Ovary (tissue), 10 donors: ENCODE measurements at places on chromosomes 13 and 19. TPM values are rescaled to one million over a fixed set of nuclear protein-coding genes. Genes with fewer than 3 reads are reported as not detected.

- H3K27ac ChIP-seq = no peak overlapping the region
- no peaks in the 10 kb centered on the region for H3K36me3 ChIP-seq
- H3K4me3 ChIP-seq = no peak overlapping the region
These were observed 1244.5 kb downstream of the PCDH9 start for GRCh38 chr13:65985612-65986011.

GRCh38 chr19:1282588-1283206 is 3.0 kb upstream of the EFNA2 start:
- H3K27ac ChIP-seq = no peak overlapping the region
- H3K4me3 ChIP-seq = no peak overlapping the region
- no peak for DNase-seq
- peaks cover 4% of the 10 kb centered on the region for H3K27me3 ChIP-seq

Gene CGB5
- total RNA-seq = not detected

DNA sequence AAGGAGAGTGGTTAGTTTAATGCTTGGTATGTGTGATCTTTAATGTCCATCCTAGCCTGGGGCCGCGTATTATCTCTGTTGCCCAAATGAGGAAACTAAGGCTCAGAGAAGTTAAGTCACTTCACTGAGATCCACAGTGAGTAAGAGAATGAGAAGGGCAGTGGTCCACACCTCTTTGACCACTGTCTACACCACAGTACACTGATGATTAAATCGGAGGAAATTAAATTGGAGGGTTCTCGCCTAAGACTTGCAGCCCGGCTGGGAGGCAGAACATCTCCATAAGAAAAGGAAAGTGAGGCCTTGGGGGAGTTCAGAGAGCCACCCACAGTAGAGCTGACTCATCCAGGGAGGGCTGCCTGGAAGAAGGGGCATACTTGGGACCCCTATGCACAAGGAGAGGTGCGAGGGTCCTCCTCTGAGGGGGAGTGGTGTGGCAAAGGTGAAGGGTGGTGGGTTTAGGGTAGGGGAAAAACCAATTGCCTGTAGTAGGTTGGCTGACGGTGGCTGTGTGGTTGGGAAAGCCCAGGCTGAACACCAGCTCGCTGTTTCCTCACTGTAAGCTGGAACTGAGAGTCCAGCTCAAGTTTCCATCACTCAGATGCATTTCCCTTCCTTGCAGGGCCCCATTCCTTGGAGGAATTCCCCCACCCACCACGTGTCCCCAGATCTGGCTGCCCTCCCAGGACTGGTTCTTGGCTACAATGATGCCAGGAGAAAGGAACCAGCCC is 15.0 kb upstream of the DHRS12 start:
- no peak overlapping the region for H3K4me3 ChIP-seq
- H3K4me1 ChIP-seq = no peaks in the 10 kb centered on the region

GRCh38 chr13:95833126-95833525 is 156.2 kb downstream of the DNAJC3 start:
- no peaks in the 10 kb centered on the region for H3K36me3 ChIP-seq
- H3K27ac ChIP-seq = no peak overlapping the region
- no peaks in the 10 kb centered on the region for H3K27me3 ChIP-seq
- no peak for DNase-seq

Gene DENND1C
- total RNA-seq = 0.72 TPM

GRCh38 chr19:52626915-52627314 is 11.2 kb downstream of the ZNF83 start:
- H3K36me3 ChIP-seq = no peaks in the 10 kb centered on the region
- no peak for DNase-seq
- no peak overlapping the region for H3K4me3 ChIP-seq
- no peaks in the 10 kb centered on the region for H3K4me1 ChIP-seq
- no peak overlapping the region for H3K27ac ChIP-seq

- H3K27me3 ChIP-seq = no peaks in the 10 kb centered on the region
- H3K36me3 ChIP-seq = no peaks in the 10 kb centered on the region
- no peak overlapping the region for H3K27ac ChIP-seq
- no peak for DNase-seq
These were observed 10.0 kb downstream of the CAMSAP3 start for GRCh38 chr19:7605490-7606222.

- H3K36me3 ChIP-seq = no peaks in the 10 kb centered on the region
- DNase-seq = no peak
- no peak overlapping the region for H3K27ac ChIP-seq
These were observed 11.2 kb downstream of the KDM4B start for GRCh38 chr19:4980067-4980466.

DNA sequence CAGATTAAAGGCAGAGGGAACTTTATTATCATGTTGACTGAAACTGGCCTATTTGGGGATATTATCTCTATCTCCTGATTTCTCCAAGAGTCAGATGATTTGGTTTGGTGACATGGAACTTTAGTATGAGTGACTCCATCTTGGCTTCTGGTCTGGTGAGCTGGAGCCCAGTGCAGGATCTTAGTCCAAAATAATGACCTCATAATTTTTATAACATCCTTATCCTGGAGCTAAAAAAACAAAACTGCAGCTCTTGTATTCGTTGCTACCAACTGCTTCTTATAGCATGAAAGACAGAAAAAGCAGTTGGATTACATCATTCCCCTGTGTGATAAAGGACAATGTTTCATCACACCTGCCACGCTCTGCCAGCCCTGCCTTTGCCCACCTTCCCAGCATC is 39.3 kb upstream of the RNF17 start:
- DNase-seq = no peak
- H3K27me3 ChIP-seq = no peaks in the 10 kb centered on the region
- no peak overlapping the region for H3K27ac ChIP-seq
- H3K4me1 ChIP-seq = no peaks in the 10 kb centered on the region
- no peak overlapping the region for H3K4me3 ChIP-seq

DNA sequence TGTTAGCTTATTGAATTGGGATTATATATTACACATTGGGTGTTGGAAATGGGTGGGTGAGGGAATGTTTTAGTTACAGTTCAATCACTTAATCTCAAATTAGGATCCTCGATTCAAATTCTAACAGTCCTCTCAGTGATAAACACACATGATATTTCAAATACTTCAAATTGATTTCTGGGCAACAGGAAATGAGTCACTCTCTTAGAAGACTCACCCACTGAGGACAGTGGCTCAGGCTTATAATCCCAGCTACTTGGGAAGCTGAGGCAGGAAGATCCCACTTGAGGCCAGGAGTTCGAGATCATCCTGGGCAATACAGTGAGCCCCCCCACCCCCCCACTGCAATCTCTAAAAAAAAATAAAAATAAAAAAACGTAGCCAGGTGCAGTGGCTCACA is 435.3 kb downstream of the KLF12 start:
- no peaks in the 10 kb centered on the region for H3K27me3 ChIP-seq
- H3K27ac ChIP-seq = no peak overlapping the region
- no peak for DNase-seq

Gene NKPD1
- total RNA-seq = 0.17 TPM

Gene FREM2
- total RNA-seq = 0.70 TPM

Gene MYO16
- total RNA-seq = 0.15 TPM

DNA sequence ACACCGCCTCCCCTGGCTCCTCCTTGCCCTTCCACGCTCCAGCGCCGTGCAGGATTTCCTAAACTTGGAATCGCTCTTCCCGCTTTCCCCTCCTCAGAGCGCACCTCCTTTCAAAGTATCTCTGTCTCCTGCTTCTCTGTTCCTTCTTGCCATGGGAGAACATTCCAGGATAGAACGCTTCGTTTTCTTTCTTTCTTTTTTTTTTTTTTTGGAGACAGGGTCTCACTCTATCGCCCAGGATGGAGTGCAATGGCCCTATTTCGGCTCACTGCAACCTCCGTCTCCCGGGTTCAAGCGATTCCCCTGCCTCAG is 574 bp upstream of the XPO4 start:
- no peak for DNase-seq
- no peaks in the 10 kb centered on the region for H3K36me3 ChIP-seq
- H3K27ac ChIP-seq = peak overlapping the region; percentile 87

Gene DCT
- total RNA-seq = 0.92 TPM

- DNase-seq = no peak
- H3K36me3 ChIP-seq = no peaks in the 10 kb centered on the region
- H3K27ac ChIP-seq = no peak overlapping the region
- no peaks in the 10 kb centered on the region for H3K27me3 ChIP-seq
These were observed 15.5 kb downstream of the GGACT start for GRCh38 chr13:100573121-100573520.

DNA sequence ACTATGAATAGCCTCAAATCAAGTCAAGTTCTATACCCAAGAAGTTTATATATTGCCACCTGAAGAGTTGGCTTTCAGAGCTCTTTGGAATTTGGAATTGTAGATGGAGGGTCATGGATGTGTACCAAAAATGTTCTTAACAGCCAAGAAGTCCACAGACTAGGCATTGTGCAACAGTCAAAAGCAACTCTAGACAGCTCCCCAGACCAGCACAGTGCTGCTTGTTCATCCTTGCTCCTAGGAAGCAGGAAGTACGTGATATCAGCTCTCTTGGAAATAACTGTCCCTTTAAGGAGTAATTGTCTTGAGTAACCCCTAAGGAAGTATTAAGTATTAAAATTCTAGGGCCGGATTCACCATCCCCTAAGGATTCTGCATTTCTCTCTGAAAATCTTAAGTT is 30.7 kb upstream of the IL17D start:
- H3K36me3 ChIP-seq = no peaks in the 10 kb centered on the region
- no peak overlapping the region for H3K4me3 ChIP-seq
- no peaks in the 10 kb centered on the region for H3K27me3 ChIP-seq
- H3K27ac ChIP-seq = no peak overlapping the region
- DNase-seq = no peak

Gene APC2
- 0.05 TPM for total RNA-seq

DNA sequence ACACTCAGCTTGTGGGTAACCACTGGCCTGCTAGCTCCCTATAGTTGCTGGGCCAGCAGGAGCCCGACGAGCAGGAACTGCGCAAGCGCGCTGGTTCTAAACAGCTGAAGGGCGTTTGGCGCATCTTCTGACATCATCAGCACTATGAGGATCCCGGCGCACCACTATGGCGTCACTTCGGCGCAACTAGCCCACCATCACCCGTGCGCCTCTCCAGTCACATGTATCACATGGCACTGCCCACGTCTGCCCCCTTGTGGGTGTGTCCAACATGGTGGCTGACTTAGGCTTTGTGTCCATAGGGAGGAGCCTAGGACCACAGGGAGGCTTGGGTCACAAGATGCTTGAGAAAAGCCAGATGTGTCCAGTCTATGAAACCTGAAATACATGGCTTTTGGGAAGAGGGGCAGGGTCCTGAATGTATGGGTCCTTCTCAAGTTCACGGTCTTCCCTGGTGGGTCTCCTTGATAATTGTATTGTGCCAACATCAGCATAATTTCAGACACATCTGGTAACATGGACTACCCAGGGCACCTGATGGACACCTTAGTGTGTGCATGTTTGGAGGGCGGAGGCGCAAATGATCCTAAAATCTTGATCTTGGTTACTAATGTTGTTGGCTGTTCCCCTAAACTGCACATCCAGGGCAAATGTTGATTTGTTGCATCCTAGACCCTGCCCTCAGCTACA is 18.0 kb downstream of the KLK4 start:
- H3K36me3 ChIP-seq = no peaks in the 10 kb centered on the region
- DNase-seq = no peak
- H3K27me3 ChIP-seq = no peaks in the 10 kb centered on the region
- H3K27ac ChIP-seq = no peak overlapping the region

DNA sequence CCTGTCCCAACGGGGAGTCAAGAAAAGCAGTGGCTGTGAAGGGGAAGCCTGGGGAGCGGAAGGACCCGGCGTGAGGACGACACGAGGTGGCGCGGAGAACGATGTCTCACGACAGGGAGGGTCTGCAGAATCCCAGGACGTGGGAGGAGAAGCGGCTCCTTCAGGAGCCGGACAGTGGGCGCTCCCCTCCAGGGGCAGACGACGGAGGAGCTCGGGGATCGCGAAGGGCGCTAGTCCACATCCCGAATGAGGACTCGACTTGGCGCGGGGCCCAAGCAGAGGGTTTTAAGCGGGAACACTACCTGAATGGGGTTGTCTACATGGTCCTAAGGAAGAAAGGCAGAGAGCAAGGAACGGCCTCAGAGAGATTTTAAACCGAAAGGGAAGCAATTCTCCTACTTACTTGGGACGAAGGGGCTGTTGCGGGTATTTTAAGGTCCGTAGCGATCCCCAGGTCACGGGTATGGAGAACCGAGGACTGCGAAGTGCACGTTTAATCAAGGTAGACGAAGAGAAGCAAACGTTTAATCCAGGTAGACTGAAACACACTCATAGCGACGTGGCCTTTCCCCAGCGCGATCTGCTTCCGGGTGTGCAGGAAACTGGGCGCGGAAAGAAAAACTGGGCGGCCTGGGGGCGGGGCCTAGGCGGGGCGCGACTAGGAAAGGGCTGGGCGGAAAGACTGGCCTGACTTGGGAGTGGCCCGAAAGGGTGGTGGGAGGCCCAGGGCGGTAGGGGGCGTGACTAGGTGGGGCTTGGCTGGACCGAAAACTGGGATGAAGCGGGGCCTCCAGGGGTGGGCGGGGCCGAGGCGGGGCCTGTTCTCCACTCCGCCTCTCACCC is at the start of gene ZNF841:
ZNF841 (minus strand) TSS at position 594 of the 843 bp plus-strand sequence. CDS start 10,964 bp downstream, outside the sequence.
- no peaks in the 10 kb centered on the region for H3K36me3 ChIP-seq
- peak; percentile 98 for DNase-seq
- H3K4me3 ChIP-seq = peak within 1 kb of the TSS; percentile 86
- H3K4me1 ChIP-seq = peaks cover 6% of the 10 kb centered on the region

- H3K36me3 ChIP-seq = no peaks in the 10 kb centered on the region
- H3K27ac ChIP-seq = no peak overlapping the region
- DNase-seq = no peak
- no peaks in the 10 kb centered on the region for H3K4me1 ChIP-seq
- H3K27me3 ChIP-seq = no peaks in the 10 kb centered on the region
These were observed 11.1 kb upstream of the ENOX1 start for GRCh38 chr13:43797869-43798268.

DNA sequence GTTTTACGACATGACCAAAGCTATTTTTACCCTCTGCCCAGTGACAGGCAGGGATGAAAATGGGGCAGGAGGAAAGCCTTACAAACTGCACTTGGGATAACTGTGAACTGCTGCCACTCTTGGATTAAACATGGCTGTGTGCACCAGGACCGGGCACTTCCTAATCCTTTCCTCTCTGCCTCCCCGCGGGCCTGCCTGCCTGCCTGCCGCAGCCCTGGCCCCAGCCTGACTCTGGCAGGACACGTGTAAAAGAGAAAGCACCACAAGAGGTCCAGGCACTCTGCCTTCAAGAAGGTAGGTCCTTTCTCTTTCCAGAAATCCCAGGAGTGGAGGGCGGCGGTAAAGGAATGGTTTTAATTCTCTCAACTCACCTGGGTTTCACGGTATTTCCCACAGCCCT is 4.8 kb downstream of the TSHZ3 start:
- no peaks in the 10 kb centered on the region for H3K36me3 ChIP-seq
- peaks cover 18% of the 10 kb centered on the region for H3K4me1 ChIP-seq
- peak overlapping the region; percentile 8 for H3K4me3 ChIP-seq
- no peaks in the 10 kb centered on the region for H3K27me3 ChIP-seq
- no peak for DNase-seq

Gene LILRB3
- 2.5 TPM for total RNA-seq
